ENCODE measurements at places on chromosomes 6 and 20.

DNA sequence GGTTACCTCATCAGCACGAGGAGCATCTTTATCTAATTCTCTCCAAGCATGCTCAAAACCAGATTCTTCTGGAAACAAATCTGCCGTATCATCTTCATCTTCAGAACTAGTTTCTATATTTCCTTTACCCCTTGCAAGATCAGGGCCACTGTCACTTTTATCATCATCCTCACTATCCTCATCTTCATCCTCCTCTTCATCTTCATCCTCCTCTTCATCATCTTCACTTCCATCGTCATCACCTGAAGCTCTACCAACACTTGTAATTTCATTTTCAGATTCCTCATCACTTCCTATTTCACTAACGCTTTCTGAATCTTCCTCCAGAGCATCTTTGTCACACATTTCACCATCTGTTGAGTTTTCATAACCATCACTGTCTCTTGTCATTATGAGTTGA, 8.9 kb downstream of the ESF1 start:
- no peak for DNase-seq

- no peak for DNase-seq
Observed at GRCh38 chr6:46189726-46190125, 18.9 kb upstream of the ENPP5 start.

- no peak for DNase-seq
Observed at GRCh38 chr6:43658161-43658560, 13.3 kb downstream of the RSPH9 start.

- peak; percentile 74 for DNase-seq
Observed at GRCh38 chr20:44384423-44385027, 29.0 kb downstream of the HNF4A start.

- DNase-seq, result no peak
Observed at GRCh38 chr6:62623846-62624532, 338.0 kb upstream of the KHDRBS2 start.

- no peak for DNase-seq
Observed at GRCh38 chr20:38023181-38024001, 9.9 kb downstream of the TTI1 start.

- DNase-seq, result no peak
Observed at GRCh38 chr6:47262231-47262630, 47.5 kb downstream of the TNFRSF21 start.

- DNase-seq, result no peak
Observed at GRCh38 chr6:3808199-3808598, 41.0 kb upstream of the FAM50B start.

GRCh38 chr6:24630856-24631505, 15.0 kb downstream of the KIAA0319 start:
- DNase-seq, result no peak

DNA sequence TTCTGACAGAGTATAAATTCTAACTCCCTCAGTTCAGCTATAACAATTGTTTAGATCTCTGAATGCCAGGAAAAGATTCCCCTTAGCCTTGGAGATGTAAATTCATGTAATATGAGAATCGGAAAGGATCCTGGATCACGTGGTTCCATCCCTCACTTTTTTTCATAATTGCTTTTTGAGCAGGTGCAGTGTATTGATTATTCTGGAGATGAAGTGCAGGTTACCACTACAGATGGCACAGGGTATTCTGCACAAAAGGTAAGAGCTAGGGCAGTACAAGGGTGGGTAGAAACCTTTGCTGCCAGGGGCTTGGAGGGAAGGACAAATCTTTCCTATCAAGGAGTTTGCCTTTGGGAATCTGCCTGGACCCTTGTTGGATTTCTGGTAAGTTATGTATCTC, 52.7 kb downstream of the KDM1B start:
- DNase-seq, result no peak

GRCh38 chr6:32058511-32058963, 20.3 kb downstream of the CYP21A2 start:
- DNase-seq, result no peak

- DNase-seq, result no peak
Observed at GRCh38 chr20:53174454-53174853, 202.3 kb downstream of the TSHZ2 start.

DNA sequence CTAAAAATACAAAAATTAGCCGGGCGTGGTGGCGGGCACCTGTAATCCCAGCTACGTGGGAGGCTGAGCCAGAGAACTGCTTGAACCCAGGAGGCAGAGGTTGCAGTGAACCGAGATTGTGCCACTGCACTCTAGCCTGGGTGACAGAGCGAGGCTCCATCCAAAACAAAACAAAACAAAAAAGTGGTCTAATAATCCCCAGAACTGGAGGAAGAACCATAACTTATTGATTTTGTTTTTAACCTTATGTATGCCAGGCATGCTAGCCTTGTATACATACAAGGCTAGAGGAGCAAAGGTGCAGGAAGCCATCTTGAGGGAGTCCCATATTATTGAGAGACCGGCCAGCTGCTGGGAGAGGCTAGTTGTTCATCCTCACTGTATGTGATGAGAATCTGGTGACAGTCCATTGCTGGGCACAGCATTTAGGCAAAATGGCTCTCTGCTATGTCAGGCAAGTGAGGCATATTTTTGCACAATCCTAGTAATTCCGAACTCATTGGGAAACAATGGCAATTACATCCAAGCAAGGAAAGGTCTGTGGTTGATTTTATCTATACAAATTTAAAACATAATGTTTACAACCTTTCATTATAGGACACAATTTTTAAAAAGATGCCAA, 18.0 kb downstream of the HFE start:
- DNase-seq, result no peak

GRCh38 chr6:136732889-136733288, 59.4 kb downstream of the MAP3K5 start:
- no peak for DNase-seq

- no peak for DNase-seq
Observed at GRCh38 chr20:17712201-17712600, 12.4 kb downstream of the BANF2 start.

GRCh38 chr6:28373925-28374324, 24.2 kb downstream of the ZKSCAN3 start:
- no peak for DNase-seq

GRCh38 chr20:40743141-40743775, 54.2 kb upstream of the MAFB start:
- no peak for DNase-seq

DNA sequence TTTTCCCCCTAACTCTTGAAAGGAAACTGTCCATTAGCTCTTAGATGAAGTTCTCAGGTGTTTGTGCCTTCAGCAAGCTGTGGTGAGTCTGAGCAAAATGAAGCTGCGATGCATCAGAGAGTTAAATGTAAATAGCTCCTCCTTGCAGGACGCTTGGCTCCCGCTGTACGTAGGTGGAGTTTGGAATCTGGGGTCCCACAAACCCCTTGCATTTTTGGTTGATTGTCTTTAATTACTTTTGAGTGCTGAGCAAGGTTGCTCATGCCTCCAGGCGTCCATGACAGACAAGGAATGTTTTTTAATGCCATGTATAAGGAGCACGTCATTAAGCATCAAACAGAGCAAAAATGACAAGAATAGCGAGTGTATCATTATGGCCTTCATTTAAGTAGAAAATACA, 300.5 kb downstream of the TFAP2C start:
- no peak for DNase-seq

GRCh38 chr6:47573109-47573508, 95.5 kb downstream of the CD2AP start:
- no peak for DNase-seq

DNA sequence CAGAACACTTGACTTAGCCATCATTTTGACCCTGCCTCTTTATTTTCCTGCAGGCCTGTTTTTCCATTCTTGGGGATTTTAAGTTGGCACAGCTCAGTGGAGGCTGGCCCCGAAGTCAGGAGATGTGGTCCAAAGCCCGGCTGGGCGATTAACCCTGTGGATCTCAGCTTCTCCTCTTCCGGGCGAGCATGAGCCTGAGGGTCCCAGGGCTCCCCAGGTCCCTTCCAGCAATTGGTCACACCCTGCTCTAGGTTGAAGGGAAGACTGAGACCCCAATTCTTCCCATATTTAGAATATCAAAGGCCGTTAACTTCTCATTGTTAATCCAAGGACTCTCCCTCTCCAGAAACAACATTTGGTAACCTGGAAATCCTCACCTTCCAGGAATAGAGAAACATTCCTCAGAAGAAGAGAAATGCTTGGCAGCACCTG, 2.3 kb downstream of the THBS2 start:
- no peak for DNase-seq

DNA sequence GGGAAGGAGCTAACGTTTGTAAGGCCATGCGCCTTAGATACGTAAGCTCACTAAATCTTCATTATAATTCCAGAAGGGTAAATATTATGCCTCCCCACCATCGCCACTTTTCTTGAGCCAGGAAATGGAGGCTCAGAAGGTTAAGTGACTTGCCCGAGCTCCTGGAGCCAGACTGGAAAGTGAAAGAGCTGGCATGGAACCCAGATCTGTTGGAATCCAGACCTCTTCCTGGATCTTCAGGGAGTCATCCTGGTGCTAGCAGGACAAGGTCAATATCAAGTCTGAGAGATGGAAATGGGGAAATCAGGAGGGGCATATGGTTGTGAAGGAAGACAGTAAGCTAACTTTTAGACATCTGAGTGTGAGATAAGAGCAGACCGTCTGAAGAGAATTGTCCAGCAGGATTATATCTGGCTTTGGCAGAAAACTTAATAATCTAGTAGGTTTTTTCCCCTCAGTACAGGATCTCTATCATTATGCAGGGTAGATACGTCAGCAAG, 6.2 kb downstream of the TMEM200A start:
- no peak for DNase-seq

- DNase-seq, result no peak
Observed at GRCh38 chr6:79372757-79373156, 138.3 kb upstream of the HMGN3 start.

- no peak for DNase-seq
Observed at GRCh38 chr6:32386040-32386439, 14.3 kb upstream of the TSBP1 start.

DNA sequence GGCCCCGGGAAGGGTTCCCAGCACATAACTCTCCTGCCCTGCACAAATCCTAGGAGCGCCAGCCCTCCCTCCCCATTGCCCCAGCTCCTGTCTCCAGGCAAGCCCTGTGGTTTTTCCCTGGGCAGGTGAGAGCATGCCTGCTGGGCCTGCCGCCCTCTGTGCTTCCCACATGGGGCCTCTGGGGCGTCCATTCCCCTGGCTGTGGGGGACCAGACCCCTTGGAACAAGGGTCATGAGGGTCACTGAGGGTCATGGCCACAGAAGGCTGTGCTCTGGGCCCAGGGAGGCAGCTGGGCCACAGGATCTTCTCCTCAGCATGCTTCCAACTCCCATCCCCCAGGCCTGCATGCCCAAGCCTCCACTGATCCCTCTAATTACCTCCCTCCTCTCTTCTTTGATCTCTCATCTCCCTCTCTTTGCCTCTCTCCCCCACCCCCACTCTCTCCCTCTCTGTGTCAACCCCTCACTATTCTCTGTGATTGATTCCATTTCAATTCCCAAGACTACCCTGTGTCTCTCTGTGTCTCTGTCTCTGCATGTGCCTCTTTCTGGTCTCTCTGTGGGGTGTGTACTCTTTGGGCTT, 6.1 kb downstream of the MDFI start:
- DNase-seq, result no peak

DNA sequence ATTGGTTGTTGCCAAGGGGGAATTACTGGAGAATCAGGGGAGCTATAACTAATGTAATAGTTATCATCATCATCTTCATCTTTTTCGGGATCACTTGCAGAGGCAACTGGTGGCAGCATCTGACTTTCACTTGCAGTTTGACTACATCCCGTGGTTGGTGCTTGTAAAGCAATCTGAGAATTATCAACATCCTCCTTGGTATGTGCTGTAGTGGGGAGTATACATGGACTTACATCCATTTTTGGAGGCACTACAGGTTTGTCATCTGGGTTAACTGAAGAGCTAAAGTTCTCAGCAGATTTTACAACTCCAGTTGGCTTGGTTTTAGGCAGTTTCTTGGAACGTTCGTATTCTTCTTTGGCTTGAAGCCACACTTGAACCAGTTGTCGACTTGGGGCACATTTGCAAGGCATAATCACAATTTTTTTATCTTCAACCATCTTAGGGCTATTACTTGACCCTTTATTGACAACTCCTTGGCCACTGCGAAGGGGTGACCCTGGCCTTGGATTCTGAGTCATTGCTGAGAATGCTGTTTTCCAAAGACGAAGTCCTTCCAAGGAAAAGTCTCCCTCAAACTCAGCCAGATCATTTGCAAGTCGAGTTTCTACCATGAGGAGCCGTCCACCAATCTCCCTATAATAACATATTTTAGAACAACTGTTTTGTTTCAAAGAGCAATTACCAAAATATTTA, 115.5 kb downstream of the REV3L start:
- no peak for DNase-seq

DNA sequence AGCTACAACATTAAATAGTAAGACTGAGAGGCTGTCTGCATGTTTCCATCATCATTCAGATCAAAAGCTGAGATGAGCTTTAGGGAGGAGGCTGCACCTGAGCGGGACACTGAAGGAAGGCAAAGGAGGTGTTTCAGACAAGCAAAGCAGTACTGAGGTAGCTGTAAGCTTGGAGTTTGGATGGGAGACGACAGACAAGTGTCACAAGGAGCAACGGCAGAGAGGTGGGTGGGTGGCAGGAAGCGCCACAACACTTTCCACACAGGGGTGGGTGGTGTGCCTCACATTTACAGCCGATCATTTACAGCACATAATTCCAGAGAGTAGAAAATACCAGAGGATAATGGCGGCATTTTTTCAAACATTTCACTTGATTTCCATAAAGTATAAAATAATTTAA, 205.5 kb upstream of the SHLD1 start:
- no peak for DNase-seq

DNA sequence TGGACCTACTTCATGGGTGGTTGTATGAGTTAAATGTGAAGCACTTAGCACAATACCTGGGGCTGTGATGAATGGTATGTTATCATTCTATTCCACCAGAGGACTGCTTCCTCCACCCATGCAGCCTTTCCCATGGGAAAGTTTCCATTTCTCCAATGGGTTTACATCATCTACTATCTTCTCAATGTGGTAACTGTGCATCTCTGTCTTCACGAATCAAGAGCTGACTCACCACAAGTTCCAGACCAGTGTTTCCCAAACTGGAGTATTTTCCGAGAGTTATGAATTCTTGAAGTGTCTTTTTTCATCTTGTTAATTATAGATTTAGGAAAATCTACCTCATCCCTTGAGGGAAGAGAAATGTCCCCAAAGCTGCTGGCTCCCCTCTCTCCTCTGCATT, 182.8 kb downstream of the UNC5CL start:
- DNase-seq, result no peak

GRCh38 chr20:49669601-49670189, 44.0 kb downstream of the B4GALT5 start:
- no peak for DNase-seq

DNA sequence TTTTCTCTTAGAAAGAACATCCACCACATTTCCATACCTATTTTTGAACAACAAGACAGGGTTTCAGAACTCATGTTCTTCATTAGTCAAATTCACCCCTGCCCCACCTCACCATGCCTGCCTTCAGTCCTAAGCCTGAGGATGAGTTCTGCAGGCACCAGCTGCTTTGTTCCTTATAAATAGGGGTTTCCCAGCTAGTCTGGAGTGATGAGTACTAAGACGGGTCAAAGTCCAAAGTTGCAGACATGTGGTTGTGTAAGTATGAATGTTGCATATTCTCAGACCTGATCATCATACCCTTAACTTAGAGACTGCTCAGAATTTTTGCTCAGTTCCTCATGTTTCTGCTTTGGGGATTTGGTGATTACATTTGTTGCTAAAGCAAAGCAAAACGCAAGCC, 257.7 kb upstream of the CDYL start:
- DNase-seq, result no peak

GRCh38 chr6:108714101-108714765, 134.0 kb upstream of the ARMC2 start:
- DNase-seq, result no peak

GRCh38 chr6:138685257-138685656, 88.3 kb upstream of the CCDC28A start:
- DNase-seq, result no peak

- DNase-seq, result no peak
Observed at GRCh38 chr20:52213995-52214394, 22.4 kb upstream of the ZFP64 start.
